ENCODE measurements at places on chromosomes 3 and 15.

GRCh38 chr3:144102421-144102820, 130.8 kb downstream of the DIPK2A start:
- no peak for DNase-seq

GRCh38 chr3:2597615-2598014, 498.9 kb downstream of the CNTN4 start:
- DNase-seq, result no peak

DNA sequence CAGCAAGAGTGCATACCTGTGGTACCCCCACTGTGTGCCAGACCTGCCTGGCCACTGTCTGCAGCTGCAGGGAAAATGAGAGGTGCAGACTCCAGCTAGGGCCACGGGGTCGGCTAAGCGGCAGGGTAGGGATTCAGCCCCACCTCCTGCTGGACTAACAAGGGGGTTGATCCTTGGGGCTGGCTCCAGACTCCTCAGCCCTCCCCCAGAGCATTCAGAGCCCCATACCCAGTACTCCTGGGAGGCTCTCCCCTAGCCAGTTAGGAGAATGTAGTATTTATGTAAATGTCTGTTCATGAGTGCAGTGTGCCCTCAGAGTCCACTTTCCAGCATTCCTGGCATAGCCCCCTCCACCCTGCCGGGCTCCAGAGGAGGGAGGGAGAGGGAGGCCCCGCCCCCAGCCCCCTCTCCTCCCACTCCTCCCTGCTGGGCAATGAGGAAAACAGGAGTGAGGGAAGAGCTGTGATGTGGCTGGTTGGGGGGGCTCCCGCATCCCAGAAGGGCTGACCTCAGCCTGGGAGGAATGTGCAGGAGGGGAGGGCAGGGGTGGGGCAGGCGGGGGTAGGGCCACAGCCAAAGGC, 4.5 kb upstream of the SEMA3B start:
- DNase-seq, result no peak

GRCh38 chr15:92687746-92688145, 32.2 kb upstream of the FAM174B start:
- no peak for DNase-seq

DNA sequence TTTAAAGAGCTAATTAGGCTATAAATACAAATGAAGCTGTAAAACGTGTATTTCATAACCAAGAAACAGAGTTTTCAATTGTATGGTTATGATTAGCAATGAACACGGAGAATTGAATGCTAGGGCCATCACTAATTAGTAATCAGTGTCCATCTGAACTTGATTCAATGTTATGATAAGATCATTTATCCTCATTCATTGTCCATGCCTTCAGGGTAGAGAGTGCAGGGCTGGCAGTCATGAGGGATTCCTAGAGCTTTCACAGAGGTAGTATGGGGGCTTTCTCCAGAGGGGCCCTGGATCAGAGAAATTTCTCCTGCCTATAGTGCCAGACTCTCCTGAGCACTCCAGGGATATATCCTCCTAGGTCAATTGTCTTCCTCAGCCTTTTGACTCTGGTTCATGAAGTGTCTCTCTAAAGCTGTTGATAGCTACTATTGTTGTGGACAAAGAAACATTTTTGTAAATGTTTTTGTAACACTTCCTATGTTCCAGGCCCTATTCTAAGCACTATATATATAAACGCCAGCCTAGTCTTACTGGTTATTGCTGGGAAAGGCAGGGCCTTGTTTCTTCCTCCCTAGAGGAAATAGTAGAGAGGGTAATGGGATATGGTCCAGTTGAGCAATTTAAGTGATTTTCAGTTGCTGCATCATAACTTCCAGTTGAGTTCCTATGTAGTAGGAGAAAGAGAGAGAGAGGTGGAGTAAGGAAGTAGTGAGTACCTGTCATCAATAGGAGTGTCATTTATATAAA, 249.0 kb downstream of the NFKBIZ start:
- no peak for DNase-seq

- DNase-seq, result no peak
Observed at GRCh38 chr3:27176256-27176655, 192.9 kb downstream of the NEK10 start.

GRCh38 chr3:101802179-101802578, 23.2 kb downstream of the NXPE3 start:
- DNase-seq, result no peak

DNA sequence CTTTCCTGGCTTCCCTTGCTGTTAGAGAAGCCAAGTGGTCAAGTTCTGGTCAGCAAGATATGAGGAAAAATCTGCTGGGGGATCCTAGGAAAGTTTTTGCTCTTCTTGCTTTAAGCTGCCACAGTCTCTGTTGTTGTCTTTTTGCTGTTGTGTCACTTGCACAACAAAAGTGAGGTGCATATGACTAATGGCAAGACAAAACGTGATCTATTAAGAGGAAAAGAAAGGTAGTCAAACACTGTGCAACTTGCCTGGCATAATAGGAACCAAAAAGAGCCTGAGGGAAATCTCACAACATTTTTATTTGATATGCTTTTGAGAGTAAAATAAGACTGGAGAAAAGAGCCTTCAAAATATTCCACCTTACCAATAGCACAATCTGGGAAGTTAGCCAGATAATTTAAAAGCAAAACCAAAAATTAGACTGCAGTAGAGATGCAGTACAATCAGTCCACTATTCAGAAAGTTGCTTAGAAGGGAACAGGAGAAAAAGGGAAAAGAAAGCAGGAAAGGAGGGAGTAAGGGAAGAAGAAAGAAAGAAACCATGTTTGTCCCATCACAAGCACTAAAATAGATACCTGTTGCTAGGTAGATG, 110.0 kb upstream of the SLC4A7 start:
- no peak for DNase-seq

DNA sequence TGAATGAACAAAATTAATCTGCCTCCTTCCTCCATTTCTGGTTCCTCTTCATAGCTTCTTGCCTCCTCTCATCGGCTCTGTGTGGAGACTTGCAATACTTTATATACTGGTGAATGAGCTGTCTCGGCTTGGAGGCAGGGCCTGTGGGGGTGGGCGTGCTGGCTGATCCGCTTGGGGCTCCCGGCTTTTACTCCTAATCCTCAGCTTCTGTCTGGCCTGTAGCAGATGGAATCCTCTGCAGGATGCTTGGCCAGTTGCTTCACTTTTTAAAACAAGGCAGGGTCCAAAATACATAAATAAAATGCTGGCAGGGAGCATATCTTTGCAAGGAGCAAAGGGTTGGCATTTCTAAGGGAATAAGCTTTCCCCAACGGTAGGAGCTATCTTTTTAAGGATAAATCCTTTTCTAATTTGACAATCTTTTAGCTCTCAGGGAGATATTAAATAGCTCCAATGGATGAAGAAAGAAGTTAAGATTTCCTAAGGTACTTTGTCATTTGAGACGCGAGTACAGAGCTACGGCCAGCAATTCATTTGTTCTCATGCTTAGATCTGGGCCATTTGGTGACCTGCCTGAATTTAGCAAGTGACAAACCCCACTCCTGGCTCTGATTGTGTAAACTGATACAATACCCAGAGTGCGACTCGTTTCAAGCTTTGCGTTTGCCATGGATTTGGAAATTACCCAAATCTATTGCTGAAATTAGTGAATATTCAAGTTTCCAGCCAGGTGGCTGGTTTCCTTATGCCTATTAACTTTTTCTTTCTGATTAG, 18.9 kb downstream of the SV2B start:
- DNase-seq, result no peak

GRCh38 chr3:86867982-86868381, 123.0 kb downstream of the VGLL3 start:
- no peak for DNase-seq

GRCh38 chr15:100762913-100763834, 116.5 kb upstream of the ALDH1A3 start:
- DNase-seq, result no peak

DNA sequence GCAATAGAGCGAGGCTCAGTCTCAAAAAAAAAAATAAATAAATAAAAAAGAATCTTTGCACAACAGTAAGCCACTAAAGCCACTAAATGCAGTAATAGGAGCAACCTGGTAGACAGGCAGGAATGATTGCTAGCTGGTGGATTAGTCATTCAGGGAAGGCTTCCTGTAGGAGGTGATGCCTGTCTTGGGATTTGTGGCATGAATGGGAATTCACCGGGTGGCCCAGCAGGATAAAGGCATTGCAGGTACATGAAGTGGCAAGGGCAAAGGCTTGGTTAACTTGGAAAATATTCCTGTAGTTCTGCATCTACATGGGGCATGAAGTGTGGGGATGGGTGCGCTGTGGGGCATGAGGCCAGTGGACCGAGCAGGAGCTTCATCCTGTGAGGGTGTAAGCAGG, 94.5 kb downstream of the IQSEC1 start:
- no peak for DNase-seq

GRCh38 chr3:99972380-99973104, 141.8 kb downstream of the FILIP1L start:
- no peak for DNase-seq

DNA sequence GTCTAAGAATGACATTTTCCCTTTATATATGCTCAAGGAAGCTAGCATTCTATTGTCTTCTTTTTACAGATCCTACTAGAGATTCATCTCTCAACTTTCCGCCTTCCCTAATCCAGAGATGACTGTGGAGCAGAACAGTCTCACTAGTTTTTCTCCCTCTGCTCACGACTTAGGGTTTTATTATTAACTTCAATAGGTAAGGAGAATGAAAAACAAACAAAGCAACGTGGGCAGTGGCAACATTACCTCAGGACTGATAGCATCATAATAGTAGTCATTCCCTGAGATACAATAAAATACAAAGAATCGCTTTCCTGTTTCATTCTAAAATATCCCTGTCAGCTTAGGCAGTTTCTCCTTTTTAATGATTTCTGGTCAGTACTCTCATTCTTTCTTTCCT, 154.3 kb upstream of the PLAAT1 start:
- no peak for DNase-seq

- no peak for DNase-seq
Observed at GRCh38 chr3:144549166-144549565, 577.5 kb downstream of the DIPK2A start.

DNA sequence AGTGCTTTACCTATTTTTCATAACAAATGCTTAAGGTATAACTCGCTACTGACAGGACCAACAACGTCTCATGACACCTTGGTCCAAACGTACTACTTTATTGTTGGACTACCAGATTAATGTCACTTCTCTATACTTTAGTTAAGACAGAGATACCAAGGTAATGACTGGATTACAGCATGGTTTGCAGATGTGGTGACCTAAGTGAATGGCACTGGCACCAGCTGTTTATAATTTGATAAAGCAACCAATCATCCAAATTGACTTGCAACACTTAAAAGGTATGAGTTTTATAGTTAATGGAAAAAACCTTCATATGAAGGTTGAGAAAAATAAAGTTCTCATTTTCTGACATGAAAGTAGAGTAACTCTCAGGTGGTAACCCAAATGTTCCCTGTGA, 209.0 kb downstream of the NEK10 start:
- no peak for DNase-seq

- DNase-seq, result no peak
Observed at GRCh38 chr15:90686435-90687218, 30.5 kb upstream of the BLM start.

GRCh38 chr15:29959384-29960137, 123.2 kb upstream of the GOLGA8J start:
- no peak for DNase-seq

- DNase-seq, result peak; percentile 50
Observed at GRCh38 chr15:59138243-59138642, 33.3 kb downstream of the CCNB2 start.

DNA sequence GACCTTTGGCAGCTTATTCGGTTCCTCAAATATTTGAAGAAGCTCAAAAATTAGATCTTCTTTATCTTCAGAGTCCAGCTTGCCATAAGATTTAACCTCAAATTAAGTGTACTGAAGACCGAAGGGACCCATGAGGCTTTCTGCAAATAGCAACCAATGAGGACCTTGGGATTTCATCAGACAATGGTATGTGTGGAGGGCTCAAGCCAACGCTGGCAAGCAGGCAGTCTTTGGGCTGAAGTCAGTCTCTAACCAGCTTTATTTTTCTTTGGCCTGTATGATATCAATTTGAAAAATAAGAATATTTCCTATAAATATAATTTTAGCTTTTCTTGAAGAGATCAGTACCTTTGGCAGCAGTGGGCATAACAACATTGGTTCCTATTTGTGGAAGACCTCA, 692.7 kb downstream of the MCTP2 start:
- DNase-seq, result no peak

- no peak for DNase-seq
Observed at GRCh38 chr15:79051941-79052731, 38.4 kb downstream of the RASGRF1 start.

GRCh38 chr3:30135190-30135589, 471.2 kb upstream of the TGFBR2 start:
- DNase-seq, result no peak

GRCh38 chr15:47390208-47390765, 327.0 kb upstream of the SEMA6D start:
- no peak for DNase-seq

- no peak for DNase-seq
Observed at GRCh38 chr15:68642491-68642845, 63.7 kb downstream of the CORO2B start.

GRCh38 chr15:76947454-76947853, 15.9 kb downstream of the RCN2 start:
- no peak for DNase-seq

DNA sequence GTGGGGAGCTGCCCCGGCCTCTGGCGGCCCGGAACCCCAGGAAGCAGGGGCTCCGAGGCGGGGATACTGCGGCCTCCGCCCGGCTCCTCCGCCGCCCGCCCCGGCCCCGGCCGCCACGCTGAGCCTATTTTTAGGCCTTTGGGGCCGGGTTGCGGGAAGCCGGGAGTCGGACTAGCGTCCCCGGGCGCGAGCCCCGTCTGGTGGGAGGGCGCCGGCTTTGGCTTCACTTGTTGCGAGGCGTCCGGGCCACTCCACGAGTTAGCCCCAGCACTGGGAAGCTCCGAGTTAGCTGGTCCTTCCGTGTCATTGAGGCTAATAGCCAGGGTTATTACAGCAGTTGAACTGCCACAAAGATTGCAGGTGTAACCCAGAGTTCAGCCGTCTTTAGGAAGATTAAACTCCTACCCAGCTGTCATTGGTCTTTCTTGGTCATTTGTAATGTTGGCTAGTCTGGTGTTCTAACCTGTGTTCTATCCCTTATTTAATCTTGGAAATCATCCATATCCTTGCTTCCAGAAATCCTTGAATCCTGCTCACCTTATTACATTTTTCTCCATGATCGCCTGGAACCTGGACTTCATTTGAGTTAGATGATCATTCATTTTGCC, 791 bp downstream of the GYG1 start:
- peak; percentile 20 for DNase-seq

DNA sequence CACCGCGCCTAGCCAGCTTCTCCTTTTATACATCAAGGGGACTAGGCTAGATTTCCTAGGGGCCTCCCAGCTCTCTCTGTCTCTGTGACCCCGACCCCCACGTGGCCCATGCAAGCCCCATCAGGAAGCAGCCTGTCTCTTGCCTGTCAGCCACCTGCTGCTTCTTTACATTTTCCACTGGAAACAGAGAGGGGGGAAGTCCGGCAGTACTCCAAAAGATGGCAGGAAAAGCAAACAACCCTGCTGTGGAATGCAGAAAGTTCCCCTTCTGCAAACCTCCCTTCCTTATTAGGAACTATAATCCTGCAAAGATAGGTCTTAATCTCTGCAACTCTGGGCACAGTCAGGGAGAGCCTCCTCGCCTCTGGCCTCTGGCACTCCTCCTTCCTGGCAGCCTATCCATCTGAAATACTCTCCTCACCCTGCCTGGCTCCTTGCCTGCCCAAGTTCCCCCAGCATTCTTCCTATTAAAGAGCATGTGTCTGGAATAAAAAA, 47.4 kb upstream of the HACD2 start:
- no peak for DNase-seq

All from kidney capillary endothelial cell (primary cell).